ENCODE measurements at places on chromosomes 1 and 21.

DNA sequence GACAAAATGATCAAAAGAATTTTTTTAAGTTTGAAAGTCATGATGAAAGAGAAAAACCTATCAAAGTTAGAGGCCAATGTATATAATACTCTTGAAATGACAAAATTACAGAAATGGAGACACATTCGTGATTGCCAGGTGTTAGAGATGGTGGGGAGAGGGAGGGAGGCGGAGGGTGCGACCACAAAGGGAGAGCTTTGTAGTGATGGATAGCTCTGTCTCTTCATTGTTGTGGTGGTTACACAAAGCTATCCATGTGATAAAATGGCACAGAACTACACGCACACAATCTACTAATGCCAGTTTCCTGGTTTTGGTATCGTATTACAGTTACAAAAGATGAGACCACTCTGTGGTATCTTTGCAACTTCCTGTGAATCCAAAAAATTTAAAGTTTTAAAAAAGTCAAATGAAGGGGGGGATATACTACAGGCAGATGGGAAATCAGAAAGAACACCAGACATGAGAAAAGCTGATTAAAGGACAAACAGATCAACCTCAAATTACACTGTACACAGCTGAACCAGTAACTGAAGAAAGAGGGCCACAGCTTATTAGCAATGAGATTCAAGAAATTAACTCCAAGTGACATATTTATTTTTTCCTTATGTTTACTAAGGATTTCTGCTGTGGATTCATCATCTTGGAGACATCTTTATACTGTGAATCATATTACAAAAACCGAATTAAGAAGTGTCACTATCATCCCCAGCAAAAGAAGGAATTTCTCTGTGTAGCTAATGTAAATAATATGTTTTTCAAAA, 199.1 kb downstream of the SLC45A1 start:
- DNase-seq: no peak

DNA sequence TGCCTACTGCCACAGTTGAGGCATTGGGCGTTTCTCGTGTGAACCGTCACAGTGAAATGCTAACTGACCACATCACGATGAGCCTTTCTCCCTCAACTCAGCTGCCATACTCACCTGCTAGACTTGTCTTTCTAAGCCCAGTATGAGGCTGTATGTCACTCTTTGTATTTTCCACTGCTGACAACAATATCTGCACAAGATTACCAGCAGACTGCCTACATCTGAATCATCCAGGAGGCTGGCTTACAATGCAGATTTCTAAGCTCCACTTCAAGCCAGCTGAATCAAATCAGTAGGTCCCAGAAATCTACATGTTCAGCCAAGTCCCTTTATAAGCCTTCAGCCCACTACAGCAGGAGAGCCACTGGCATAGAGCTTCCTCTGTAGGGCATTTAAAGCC, 355.0 kb upstream of the DUSP10 start:
- no peak for DNase-seq

GRCh38 chr1:4794020-4794780, 139.8 kb downstream of the AJAP1 start:
- no peak for DNase-seq

- DNase-seq: peak; percentile 69
Measured at GRCh38 chr1:24413350-24414163, at the start of gene STPG1. Gene STPG1 (minus strand): TSS chr1:24413782. CDS start chr1:24401388, 12,394 bp downstream.

GRCh38 chr1:119713749-119714456, 2.2 kb downstream of the PHGDH start:
- no peak for DNase-seq

DNA sequence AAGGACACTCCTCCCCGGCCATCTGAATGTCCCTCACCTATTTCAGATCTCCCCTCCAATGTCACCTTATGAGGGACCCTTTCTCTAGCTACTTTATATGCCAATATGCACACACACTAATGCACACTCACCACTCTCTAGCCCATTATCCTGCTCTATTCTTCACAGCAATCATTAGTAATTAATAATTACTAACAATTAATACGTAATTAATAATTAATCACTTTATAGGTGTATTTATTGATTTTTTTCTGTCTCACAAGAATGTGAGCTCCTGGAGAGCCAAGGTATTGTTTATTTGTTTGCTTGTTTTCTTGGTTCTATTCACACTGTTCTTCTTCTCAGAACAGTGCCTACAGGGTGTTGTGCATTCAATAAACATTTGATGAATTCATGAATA, 385.2 kb upstream of the DUSP10 start:
- DNase-seq: no peak

- no peak for DNase-seq
Measured at GRCh38 chr1:106721790-106722189, 334.7 kb upstream of the PRMT6 start.

DNA sequence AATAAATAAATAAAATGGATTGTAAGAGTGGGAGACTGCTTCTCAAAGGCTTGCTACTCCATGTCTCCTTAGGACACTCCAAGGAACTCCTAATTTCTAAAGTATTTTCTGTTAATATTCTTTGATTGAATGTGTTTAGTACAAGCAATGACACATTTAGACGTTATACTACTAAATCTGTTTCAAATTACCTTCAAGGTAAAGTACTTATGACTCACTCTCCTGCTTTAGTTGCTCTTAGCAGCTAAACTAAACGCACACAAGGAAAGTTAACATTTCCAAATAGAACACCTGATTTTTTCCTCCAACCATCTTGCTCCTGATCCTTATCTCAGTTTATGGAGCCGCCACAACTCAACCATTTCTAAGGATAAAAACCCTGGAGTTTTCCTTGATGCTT, 969.8 kb upstream of the ADGRL4 start:
- no peak for DNase-seq

DNA sequence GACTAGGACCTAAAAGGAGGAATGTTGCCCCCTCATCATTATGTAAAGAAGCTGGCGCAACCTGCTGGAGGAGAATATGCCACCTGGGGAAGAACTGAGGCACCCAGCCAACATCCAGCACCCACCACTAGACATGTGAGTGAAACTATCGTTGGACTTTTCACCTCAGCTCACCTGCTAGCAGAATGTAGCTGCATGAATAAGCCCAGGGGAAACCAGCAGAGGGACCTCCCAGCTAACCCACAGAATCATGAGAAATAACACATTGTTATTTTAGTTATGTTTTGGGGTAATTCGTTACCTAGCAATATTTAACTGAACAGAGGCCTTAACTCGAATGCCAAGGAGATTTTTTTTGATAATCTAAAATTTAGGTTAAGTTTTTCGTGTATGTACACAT, 542.5 kb upstream of the DAB1 start:
- DNase-seq: no peak

DNA sequence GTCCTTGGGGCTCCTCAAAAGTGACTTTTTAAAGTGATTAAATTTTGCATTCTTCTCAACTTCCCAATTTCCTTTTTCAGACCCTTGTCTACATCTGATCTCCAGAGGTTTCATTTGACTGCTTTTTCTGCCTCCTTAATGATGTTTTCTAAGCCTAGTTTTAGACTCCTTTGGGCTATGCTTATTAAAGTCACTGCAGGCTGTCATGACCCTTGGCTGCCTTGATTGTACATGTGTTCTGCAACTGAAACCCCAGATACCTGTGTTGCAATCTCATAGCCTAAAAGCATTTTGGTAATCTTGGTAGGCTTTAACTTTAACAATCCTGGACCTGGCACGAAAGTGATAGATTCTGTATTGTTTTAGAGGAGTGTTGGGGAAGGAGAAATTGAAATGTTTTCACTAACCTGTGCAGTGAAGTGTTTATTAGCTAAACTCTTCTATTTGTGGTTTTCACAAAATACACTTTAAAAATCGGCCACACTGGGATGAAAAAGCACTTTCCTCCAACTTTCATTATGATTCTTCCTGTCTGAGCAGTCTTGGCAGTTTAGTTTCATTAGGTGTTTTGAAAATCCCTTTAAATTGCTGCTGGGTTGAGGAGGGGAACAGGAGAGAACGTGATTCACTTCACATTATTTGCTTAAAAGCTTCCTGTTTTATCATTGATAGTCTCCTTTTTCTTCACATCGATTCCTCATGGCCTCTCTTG, 4.9 kb downstream of the MACO1 start:
- DNase-seq: no peak

GRCh38 chr21:41482301-41482700, 25.7 kb downstream of the TMPRSS2 start:
- DNase-seq: peak; percentile 18

DNA sequence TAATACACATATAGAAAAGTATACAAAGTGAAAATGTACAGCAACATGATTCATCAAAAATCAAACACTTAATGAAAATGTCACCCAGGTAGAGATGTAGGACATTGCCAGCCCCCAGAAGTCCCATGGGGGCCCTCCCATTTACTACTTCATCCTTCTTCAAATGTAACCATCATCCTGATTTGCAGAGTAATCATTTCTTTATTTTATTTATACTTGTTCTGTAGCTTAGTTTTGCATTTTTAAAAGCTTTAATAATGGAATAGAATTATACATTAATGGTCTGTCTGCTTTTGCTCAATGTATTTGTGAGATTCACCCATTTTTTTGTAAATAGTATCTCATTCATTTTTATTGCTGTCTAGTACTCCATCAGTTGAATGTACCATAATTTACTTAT, 96.8 kb upstream of the CD55 start:
- DNase-seq: no peak

GRCh38 chr1:229694053-229694693, 68.1 kb downstream of the URB2 start:
- peak; percentile 47 for DNase-seq

DNA sequence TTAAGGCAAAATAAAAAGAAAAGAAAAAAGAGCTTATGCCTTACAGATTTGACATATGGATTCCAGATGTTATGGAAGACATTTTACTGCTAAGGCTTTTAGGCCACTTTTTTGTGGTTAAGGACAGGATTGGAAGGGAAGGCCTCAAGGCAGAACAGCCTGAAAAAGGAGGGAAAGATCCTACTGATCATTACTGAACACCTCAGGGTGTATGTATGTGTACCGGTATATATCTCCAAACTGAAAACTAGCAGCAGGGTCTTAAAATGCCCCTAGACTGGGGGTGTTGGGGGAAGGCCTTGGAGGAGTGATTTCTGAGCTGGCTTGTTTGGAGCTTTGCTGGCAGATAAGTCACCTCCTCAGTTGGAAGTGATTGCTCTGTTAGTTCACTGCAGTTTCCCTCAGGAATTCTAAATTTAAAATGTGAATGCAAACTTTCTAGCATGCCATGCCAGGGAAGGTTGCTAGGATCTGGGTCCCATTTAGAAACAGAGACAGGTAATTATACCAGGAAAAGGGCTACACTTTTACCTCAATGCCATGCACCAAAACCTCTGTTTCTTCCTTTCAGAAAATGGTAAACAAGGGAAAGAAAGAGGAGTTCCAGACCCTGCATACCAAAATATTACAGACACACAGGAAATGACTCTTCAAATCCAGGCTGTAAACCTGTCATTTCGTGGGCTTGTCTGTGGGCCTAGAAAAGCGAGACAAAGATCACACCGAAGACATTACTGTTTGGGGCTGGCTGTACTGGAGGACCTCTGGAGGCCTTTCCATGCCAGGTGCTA, 15.0 kb downstream of the C1orf52 start:
- DNase-seq: no peak

- peak; percentile 80 for DNase-seq
Measured at GRCh38 chr1:55584526-55585401, 369.6 kb upstream of the USP24 start.

GRCh38 chr1:195999022-195999421, 609.2 kb downstream of the KCNT2 start:
- DNase-seq: no peak

- no peak for DNase-seq
Measured at GRCh38 chr1:173134029-173134428, 73.1 kb downstream of the TNFSF4 start.

DNA sequence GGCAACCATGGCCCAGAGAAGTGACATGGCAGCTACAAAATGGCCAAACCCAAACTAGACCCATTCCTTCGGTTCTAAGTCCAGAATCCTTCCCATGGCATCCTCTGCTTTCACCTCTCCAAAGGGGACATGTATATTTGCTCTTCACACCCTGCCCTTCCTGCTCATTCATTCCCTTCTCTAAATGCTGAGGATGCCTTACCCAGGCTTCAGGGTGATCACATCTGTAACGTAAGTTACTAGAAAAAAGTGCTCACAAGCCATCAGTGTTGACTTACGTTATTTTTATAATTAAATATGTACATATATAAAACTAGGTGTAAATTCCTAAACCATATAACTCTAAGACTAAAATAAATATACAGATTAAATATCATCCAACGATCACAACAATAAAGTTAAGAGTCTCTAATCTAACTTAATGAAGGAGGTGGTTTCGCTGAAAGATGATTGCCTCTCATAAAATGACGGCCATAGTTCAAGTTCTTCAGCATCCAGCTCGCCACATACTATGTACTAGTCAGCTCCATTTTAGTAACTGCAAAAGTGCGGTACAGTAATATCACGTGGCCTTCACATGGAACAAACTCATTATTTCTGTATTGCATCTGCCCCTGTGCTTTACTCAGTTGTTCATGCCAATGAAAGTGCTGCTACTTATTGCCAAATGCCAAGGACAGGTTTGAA, 74.6 kb downstream of the TENT5C start:
- DNase-seq: no peak

DNA sequence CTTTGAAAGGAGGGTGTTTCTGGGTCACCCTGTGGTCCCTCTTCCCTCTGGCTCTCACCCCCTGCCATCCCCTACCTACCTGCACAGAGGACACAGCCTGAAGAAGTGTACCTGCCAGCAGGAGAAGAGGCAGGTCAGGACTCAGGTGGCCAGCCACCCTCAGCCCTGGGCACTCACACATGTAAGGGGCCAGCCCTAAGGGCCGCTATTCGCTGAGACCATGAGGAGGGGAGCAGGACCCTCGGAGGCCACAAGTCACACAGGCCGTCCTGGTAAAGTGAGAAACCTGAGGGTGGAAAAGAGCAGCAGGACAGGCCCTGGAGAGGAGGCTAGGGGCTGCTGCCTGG, 1.2 kb downstream of the ZNF692 start:
- no peak for DNase-seq

DNA sequence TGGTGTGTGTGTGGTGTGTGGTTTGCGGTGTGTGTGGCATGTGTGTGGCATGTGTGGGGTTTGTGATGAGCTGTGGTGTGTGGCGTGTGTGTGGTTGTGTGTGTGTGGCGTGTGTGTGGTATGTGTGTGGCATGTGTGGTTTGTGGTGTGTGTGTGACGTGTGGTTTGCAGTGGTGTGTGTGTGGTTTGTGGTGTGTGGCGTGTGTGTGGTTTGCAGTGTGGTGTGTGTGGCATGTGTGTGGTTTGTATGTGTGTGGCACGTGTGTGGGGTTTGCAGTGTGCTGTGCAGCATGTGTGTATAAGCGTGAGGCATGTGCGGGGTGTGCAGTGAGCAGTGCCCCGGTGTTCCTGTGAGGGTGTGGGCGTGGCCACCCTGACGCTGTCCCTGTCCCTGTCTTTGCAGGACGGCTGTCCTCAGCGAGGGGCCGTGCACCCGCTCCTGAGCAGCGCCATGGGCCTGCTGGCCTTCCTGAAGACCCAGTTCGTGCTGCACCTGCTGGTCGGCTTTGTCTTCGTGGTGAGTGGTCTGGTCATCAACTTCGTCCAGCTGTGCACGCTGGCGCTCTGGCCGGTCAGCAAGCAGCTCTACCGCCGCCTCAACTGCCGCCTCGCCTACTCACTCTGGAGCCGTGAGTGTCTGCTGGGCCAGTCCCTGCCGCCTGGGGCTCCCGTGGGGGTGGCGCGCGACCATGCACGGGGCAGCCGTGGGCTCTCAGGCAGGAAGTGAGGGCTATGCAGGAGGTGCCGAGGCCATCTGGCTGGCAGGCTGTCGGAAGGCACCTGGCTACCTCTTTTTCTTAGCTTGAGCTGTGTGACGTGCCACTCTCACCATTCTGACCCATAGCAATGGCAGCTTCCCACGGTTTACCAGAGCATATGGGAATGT, 52.6 kb upstream of the TRAPPC10 start:
- no peak for DNase-seq

- no peak for DNase-seq
Measured at GRCh38 chr1:168084396-168085231, 52.1 kb downstream of the GPR161 start.

GRCh38 chr1:200873671-200874397, 1.1 kb downstream of the GPR25 start:
- no peak for DNase-seq
